IMR-90 (cell line): ENCODE measurements at places on chromosomes 6 and 20. TPM values are rescaled to one million over a fixed set of nuclear protein-coding genes. Genes with fewer than 3 reads are reported as not detected.

GRCh38 chr20:46328200-46328882, 20.0 kb upstream of the CDH22 start:
- DNase-seq: no peak

GRCh38 chr6:40912158-40912946, 126.7 kb downstream of the UNC5CL start:
- DNase-seq: no peak

DNA sequence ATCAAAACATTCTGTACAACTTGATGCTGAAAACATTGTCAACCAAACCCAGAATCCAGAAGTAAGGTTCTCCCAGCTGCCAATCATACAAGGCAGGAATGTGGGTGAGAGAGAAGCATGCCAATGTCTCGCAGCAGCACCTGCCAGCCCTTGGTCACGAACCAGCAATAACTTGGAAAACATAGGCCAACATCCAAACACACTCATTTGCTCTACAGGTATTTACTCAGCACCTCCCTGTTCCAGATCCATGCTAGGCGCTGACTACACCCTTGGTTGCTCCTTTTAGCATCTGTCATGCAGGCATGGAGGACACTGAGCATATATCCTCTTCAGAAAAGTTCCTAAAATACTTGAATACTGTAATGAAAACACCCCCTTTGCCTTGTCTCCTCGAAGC, 63.6 kb downstream of the FAXC start:
- DNase-seq: no peak

DNA sequence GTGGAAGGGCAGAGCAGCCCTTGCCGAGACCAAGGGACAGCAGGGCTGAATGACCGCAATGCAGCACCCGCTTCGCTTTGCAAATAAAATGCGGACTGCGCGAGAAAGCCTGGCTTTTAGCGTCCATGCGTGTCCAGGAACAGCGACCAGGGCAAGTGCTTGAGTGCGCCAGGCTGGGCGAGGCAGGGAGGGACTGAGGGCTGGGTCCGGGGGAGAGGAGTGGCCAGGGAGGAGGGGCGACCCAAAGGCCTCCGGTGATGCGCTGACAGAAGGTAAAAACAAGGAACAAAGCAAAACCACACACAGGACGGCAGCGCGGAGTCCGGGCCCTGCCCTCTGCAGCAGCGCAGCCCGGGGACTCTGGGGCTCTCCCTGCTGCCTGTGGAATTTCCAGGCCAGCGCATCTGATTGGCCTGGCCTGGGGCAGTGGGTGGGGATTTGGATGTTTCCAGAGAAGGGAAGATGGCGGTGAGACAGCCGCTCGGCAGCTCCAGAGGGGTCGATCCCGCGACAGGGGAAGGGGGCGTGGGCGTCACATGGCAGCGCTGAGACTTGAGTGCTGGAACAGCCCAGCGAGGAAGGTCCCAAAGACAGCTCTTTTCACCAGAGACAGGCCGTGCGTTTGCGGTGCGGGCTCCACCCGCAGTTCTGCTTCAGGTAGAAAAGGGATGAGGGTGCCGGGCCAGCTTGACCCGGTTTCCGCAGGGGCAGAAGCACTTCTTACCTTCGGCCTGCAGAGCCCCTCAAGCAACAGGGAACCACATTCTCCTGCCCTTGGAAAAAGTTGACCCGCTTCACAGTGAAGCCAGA, 51.8 kb downstream of the SSR1 start:
- peak; percentile 80 for DNase-seq

GRCh38 chr20:1472556-1473245, 6.1 kb upstream of the NSFL1C start:
- DNase-seq: no peak

DNA sequence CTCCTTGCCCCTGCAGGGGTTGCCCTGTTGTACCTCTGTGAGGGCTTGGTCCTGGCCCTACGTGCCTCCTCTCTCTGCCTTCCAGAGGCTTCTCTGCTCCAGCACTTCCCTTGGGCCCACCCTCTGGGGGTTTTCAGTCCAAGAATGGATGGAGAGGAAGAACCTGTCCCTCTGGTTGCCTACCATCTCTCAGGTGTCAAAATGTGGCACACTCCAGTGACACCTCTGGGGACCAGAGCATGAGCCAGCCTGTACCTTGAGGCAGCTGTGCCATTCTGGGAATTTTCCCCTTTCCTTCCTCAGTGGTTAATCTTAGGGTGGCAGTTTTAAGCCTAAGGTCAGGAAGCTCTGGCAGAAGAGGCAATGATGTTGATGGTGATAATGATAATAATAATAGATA, 115.2 kb upstream of the ARMC2 start:
- no peak for DNase-seq

GRCh38 chr6:71248306-71248765, 40.3 kb upstream of the OGFRL1 start:
- DNase-seq: peak; percentile 75

- DNase-seq: peak; percentile 88
Observed at GRCh38 chr6:119273272-119274196, 76.0 kb downstream of the MAN1A1 start.

GRCh38 chr20:6855796-6856195, 88.3 kb downstream of the BMP2 start:
- DNase-seq: no peak

DNA sequence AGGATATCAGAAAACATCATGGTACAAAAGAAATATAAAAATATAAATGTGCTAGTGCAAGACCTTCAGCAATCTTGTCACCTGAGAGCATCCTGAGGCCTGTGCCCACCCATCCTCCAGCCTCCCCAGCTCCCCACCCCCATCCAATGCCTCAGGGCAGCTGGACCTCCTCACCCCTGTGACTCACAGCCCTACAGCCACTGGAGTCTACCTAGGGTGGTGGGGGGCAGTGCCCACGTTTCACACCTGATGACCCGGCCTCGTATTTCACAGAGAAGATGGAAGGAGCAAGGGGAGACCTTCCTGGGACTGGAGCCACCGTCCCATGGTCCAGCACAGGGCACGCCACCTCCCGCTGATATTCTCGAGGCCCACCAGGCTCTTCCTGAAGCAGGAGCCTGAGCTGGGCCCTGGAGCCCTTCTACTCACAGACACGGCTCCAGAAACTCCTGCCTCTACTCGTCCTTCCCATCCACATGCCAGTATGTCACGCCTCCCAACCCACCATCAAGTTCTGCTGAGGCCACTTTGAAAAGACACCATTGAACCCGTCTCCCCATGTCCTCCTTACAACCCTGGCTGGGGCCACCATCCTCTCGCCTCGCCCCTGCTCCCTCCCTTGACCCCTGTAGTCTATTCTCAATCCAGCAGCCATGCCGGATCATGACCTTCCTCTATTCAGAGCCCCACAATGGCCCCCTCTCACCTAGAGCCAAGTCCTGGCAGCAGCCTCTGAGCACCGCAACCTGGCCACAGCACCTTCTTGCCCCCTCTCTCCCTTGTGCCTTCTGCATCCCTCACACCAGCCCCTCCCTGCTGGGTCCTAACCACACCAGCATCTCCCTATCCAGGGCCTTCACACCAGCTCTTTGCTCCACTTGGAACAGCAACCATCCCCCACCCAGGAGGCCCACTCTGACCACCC, 13.3 kb downstream of the APMAP start:
- DNase-seq: no peak

DNA sequence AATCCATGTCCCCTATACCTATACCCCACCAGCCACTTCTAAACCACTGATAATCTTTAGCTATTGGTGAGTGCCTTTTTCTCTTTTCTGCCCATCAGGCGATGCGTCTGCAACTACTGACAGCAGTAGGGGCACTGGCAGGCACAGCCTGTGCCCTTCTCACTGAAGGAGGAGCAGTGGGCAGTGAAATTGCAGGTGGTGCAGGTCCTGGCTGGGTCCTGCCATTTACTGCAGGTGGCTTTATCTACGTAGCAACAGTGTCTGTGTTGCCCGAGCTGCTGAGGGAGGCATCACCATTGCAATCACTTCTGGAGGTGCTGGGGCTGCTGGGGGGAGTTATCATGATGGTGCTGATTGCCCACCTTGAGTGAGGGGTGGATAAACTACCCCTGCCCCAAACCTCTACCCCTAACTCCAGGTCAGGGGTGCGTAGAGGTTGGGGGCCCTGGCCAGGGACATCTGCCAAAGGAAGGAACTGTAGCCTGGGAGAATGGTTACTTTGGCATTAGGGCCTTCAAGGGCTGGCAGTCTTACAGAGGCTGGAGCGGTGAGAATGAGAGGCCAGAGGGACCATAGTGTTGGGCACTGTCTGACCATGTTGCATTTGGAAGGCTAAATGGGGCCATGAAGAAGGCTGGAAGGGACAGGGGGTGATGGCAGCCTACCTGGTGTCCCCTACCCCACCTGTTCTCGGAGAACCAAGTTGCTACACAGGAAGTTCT, 851 bp upstream of the HSD17B8 start:
- DNase-seq: no peak

DNA sequence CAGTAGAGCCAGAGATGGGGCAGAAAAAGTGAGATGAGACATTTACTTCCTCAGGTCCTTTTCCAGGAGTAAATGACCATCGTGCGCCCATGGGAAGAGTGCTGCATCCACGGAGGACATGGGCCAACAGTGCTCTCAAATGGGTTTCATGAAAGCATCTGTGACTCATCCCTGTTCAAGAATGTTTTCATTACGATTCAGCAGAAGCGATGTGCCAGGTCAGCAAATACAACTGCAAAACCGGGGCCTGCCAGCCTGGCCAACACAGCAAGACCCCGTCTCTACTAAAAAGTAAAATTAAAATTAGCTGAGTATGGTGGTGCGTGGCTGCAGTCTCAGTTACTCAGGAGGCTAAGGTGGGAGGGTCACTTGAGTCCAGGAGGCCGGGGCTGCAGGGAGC, 125.1 kb downstream of the LY86 start:
- peak; percentile 52 for DNase-seq

GRCh38 chr6:69868961-69869360, 2.6 kb downstream of the COL19A1 start:
- no peak for DNase-seq

DNA sequence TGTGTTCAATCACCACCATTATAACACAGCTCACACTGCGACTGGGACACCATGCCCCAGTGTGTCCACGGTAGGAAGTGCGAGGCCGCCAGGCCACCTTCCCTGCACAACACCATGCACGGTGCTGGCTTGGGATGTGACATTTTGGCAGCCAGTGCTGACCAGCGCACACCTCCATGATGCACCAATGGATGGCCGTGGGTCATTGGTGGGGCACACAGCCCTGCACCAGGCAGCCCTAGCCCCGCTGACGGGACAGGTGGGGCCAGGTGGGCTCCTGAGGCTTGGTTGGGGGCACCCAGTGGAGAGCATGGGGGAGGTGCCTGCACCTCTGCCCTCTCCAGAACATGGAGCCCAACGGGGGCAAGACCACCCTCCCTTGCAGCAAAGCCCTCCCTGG, 18.2 kb upstream of the FRMD1 start:
- DNase-seq: no peak

DNA sequence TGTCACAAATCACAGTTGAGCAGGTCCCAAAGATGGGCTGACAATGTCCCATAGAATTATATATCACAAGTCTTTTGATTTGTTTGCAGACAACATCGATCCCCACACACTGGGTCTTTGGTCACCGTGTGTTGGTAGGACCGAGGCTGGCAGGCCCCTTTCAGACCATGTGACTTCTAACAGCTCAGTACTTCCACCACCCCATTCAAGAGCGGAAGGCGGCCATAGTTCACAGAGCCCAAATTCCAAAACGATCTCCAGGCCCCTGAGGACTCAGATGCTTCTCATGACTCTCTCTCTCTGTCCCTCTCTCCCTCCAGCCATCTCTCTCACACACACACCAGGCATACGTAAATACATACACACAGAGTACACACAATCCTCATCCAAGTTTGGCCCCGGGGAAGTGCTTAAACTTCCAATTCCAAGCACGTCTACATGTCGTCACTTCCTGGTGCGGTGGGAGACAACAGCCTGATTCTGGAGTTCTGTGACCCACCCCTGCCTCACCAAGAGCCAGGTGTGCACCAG, 155.9 kb upstream of the INSM1 start:
- no peak for DNase-seq

GRCh38 chr6:123962508-123962907, 158.8 kb downstream of the NKAIN2 start:
- no peak for DNase-seq

DNA sequence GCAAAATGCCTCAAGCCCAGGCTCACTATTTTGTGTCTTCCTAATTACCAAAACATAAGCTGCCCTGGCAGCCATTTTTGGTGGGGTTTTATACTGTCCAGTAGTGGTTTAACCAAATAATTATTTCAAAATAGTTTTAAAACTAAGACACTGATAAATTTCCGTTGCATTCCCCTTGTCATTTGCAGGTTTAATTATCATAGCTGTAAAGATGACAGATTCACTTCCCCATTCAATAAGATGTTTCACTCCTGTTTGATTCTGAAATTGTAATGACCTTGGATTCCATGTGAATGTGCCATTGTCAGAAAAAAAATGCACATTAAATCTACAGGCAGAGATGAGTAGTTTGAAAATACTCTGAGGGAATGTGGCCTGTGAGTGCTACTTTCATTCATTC, 172.0 kb downstream of the COL9A1 start:
- DNase-seq: no peak

DNA sequence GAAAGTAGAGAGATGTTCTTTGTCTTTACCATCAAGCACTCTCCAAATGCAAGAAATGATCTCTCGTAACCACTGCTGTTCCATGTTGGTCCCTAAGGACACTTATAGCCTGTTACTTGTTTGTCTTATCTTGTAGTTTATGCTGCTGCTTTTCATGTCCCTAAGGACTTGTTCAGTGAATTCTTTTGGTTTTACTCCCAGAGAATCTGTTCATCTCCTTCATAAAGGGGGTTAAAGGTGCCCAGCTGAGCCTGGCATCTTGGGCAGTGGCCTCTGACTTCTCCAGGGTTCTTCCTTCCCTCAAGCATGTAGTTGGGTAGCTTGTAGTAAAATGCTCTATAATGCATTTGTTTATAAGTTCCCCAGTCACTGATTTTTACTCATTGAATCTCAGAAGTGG, 864 bp upstream of the PKIG start:
- no peak for DNase-seq

DNA sequence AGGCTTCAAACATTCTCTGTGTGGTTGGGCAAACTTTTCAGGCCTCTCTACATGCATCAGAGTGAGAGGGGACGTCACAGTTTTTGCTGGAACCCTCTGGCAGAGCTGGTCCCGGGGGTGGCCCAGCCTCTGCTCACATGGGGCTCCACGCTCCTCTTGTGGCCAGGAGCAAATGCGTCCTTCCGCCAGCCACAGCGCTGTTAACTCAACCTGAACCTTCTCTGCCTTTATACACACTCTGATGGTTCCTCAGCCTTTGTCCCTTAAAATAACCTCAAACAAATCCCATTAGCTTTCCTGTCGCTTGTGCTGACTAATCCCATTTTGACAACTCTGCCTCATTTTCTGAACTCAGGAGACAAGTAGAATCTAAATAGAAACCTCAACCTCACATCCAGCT, 39.4 kb upstream of the TGM6 start:
- DNase-seq: no peak

GRCh38 chr6:1622220-1622850, 12.6 kb downstream of the FOXC1 start:
- DNase-seq: no peak

The SAPCD1 gene
- not detected in 2 replicates for total RNA-seq

The CD109 gene
- 5.0 and 7.2 TPM in 2 replicates for total RNA-seq

The SYCP2L gene
- total RNA-seq: not detected in 2 replicates

The PBOV1 gene
- total RNA-seq: not detected in 2 replicates

The TMC2 gene
- total RNA-seq: not detected in 2 replicates

The TSBP1 gene
- not detected in 2 replicates for total RNA-seq

The PAX1 gene
- total RNA-seq: not detected in 2 replicates

The CGA gene
- total RNA-seq: not detected in 2 replicates

The ACSS1 gene
- total RNA-seq: 0.56 and 0.72 TPM in 2 replicates
